Endothelial cell of umbilical vein (primary cell): ENCODE measurements at places on chromosomes 2 and 18. TPM values are rescaled to one million over a fixed set of nuclear protein-coding genes. Genes with fewer than 3 reads are reported as not detected.
A peak's percentile ranks its signal among the peaks of the same experiment; 100 is the strongest.

ATIC gene
- total RNA-seq: 73.9 and 80.2 TPM in 2 replicates

EIPR1 gene
- total RNA-seq: 30.8 and 31.4 TPM in 2 replicates

- DNase-seq: no peak
- H3K4me1 ChIP-seq: no peaks in the 10 kb centered on the region
- H3K4me3 ChIP-seq: no peak overlapping the region
- no peaks in the 10 kb centered on the region for H3K36me3 ChIP-seq
These were observed 1247.5 kb upstream of the ACVR2A start for GRCh38 chr2:146597291-146597690.

DNA sequence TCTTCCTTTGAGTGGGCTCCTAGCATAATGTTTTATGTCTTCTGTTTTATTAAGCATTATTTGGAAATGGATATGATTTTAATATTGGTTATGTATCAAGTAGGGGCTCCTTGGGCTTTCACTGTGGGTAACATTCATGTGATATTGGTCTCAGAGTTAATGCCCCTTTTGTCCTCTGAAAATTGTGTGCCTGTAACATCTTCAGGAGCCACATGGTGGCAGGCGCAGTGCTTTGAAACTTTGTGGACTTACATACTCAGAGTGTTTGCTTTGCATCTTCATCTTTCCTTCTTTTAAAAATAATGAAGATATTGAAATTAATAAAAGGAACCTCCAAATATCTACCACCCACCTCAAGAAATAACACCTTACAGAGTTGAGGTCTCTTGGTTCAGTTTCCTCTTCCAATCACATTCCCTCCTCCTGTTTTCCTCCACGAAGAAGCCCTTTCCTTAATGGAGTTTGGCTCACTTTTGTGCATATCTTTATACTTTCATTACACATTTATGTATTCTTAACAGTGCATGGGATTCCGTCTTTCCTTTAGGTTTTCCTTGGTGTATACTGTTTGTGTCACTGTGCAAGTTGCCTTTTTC, 73.5 kb downstream of the LIMS1 start:
- H3K27ac ChIP-seq: no peak overlapping the region
- H3K27me3 ChIP-seq: no peaks in the 10 kb centered on the region
- peak; percentile 79 for DNase-seq
- H3K36me3 ChIP-seq: no peaks in the 10 kb centered on the region

GRCh38 chr2:149020432-149020851, 18.1 kb upstream of the LYPD6B start:
- no peaks in the 10 kb centered on the region for H3K4me1 ChIP-seq
- no peak overlapping the region for H3K27ac ChIP-seq

- H3K27me3 ChIP-seq: no peaks in the 10 kb centered on the region
- DNase-seq: no peak
- no peaks in the 10 kb centered on the region for H3K4me1 ChIP-seq
These were observed 125.1 kb downstream of the CPS1 start for GRCh38 chr2:210681491-210681890.
